ENCODE measurements at places on chromosomes 16 and 17. TPM values are rescaled to one million over a fixed set of nuclear protein-coding genes. Genes with fewer than 3 reads are reported as not detected.
A peak's percentile ranks its signal among the peaks of the same experiment; 100 is the strongest.

DNA sequence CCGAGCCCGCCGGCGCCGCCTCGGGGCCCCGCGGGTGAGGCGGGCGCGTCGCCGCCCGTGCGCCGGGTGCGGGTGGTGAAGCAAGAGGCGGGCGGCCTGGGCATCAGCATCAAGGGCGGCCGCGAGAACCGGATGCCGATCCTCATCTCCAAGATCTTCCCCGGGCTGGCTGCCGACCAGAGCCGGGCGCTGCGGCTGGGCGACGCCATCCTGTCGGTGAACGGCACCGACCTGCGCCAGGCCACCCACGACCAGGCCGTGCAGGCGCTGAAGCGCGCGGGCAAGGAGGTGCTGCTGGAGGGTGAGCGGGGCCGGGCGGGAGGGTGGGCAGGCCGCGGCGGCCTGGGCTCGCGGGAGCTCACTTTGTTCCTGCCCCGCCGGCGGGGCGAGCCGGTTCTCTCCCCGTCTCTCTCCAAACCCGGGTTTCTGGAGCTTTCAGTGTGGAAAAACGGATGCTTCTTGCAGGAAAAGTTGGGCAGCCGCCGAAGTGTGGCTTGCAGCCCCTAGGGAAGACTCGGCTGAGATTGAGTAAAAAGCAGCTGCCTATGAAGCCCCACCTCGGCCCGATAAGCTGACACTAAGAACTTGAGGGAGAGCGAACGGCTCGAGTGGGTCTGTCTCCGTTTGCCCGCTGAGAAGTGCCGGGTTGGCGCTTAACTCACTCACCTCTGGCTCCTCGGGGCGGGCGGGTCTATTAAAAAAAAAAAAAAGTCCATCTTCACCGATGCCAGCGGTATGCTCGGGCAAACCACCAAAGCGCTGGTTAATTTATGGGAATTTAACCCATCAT, 677 bp downstream of the SNTB2 start:
- peak; percentile 62 for DNase-seq

DNA sequence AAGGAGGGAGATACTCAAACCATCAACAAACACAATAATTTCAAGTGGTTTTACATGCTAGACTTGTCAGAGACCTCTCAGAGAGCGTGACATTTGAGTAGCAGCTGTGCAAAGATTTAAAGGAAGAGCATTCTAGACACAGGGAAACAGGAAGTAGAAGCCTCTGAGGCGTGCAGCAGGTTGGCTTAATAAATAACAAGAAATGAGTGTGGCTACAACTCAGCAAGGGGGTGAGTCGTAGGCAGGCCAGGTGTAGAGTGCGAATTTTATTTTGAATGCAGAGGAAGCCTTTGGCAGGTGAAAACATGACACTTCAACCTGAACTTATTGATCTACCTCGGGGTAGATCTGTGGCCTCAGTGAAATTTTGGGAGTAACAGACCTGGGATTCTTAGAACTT, 73.2 kb upstream of the MRTFB start:
- no peak for DNase-seq

DNA sequence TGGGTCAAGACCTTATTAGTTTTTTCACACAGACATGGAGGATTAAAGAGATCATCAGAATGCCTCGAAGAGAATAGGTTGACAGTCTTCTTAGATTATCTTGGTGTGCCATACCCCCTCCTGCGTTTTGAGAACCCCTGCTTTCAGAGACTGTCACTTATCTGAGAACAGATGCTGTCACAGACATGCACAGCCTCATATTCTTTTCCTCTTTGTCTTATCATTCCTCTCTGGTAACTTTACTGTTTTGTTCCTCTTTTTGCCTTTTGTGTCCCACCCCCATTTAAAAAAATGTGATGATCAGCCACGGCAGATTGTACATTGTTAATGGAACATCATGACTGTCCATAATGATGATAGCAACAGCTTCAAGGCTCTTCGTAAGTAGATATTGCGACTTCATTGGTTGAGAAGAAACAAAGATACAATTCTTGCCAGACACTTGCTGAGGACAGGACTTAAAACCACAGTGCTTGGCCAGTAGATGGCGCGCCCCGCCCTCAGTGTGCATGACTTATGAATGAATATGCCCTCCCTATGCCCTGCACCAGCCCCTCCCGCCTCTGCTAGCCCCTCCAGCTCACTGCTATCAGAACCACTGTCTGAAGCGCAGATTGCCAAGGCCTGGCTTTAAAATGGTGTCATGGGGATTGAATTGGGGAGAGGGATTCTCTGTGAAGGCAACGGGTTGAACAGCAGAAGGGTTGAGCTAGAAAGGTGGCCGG, 2.6 kb upstream of the PITPNC1 start:
- peak; percentile 89 for DNase-seq

Gene MPP2
- total RNA-seq = 11.0 TPM

- no peak for DNase-seq
Measured at GRCh38 chr17:68302066-68302564, 10.8 kb downstream of the ARSG start.

- DNase-seq = peak; percentile 96
Measured at GRCh38 chr17:28357061-28357900, at the start of gene POLDIP2. TSS of gene POLDIP2 (minus strand) at chr17:28357527. CDS start at chr17:28357448, 79 bp downstream.

Gene GPATCH8
- 18.7 TPM for total RNA-seq

Gene SLC16A11
- total RNA-seq = 0.28 TPM

- DNase-seq = no peak
Measured at GRCh38 chr17:37089956-37090355, 141.2 kb downstream of the AATF start.

Gene SLFN11
- 29.5 TPM for total RNA-seq

Data from heart left ventricle (tissue), 16 donors.